Erythroblast (primary cell): ENCODE measurements at places on chromosomes 1 and 21.

DNA sequence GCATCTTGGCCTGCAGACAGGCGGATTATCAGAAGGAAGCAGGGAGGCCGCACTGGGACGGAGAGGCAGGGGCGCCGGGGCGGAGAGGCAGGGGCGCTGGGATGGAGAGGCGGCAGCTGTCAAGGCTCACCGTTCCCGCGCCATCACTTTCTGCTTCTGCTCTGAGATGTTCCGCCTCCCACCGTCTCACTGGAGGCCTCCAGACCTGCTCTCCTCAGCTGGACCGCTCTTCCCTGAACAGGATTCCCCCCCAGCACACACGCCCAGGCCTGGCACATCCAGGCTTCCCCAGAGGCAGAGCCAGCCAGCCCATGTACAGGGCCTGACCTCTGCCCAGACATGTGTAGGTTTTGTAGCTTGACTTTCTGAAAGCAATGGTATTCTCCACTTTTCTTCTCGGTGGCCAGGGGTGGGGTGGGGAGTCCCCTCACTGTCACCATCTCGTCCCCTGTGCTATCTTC, 84.1 kb downstream of the RIPK4 start:
- DNase-seq: no peak

DNA sequence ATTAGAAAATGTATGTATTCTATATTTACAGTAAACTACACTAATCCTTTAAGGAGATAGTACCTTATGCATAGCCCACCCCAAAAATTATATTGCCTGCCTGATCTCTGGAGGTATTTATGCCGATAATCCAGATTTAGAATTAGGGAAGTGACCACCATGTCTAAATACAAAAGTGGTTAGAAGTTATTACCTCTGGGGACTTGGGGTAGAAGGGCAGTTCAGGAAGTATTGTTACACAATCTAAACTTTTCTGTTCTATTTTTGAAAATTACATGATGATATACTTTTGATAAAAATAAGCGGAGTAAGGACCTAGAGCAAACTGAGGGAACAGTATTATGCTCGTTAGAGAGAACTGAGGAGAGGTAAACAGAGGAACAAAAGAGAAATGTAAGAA, 90.5 kb upstream of the ZP4 start:
- DNase-seq: no peak

- DNase-seq: no peak
Observed at GRCh38 chr1:32263744-32264143, 12.7 kb downstream of the LCK start.

GRCh38 chr1:227415115-227415790, 97.0 kb upstream of the CDC42BPA start:
- DNase-seq: no peak

- no peak for DNase-seq
Observed at GRCh38 chr1:94974824-94975223, 47.9 kb upstream of the CNN3 start.

GRCh38 chr1:40929155-40929554, 50.3 kb upstream of the CTPS1 start:
- no peak for DNase-seq

DNA sequence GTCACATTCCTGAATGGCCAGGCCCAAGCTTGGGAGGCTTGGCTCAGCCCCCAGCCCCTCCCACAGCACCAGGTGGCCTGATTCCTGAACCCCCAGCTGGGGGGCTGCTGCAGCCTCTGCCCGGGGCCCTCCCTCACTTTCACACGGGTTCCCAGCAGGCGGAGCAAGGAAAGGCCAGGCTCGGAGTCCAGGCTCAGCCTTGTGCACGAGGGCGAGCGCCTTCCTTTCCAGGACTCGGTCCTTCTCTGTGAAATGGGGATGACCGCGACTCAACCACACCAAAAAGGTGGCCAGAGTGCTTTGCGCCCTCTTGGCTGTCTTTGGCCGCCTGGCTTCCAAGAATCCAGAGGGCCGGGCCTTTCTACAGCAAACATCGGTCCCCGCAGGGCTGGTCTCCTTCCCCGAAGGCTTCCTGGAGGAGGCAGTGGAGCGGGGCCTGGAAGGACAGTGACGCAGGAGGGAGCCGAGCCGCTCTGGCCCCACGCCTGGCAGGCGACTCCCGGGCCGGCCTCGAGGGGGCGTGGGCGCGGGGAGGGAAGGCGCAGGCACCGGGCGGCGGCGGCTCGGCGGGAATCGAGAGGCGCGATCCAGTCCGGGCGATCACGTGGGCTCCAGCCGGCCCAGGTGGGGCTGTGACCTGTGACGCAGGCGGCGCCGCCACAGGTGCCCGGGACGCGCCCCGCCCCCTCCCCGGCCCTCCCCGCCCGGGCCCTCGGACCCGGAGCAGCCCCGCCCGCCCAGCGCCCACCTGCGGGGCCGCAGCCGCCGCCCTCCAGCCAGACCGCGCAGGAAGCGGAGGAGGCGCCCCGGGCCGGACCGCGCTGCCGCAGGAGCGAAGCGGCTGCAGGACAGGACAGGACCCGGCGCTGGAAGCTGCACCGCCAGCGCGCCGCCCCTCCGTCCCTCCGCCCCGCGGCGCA, at the start of gene ARHGEF16:
TSS of gene ARHGEF16 (plus strand) at position 775 of the 920 bp plus-strand sequence. CDS start 8,420 bp downstream, outside the sequence.
- DNase-seq: peak; percentile 28

- no peak for DNase-seq
Observed at GRCh38 chr1:30460661-30461060, 262.7 kb downstream of the MATN1 start.

DNA sequence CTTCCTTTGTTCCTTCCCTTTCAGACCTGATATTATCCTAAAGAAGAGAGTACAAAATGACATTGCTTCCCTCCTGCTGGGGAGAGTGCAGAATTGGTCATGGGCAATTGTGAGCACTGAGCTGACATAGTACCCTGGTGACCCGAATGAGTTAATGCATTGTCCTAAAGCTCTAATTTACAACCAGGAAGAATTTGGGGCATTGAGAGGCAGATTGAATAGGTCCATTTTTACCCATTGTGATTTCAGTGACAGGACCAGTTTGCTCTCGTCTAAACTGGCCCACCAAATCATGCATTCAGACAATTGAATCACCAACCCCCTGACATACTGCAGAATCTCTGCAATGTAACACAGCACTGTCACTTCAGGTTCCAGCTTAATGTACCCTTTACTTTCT, 497.4 kb downstream of the DPYD start:
- no peak for DNase-seq

GRCh38 chr1:116310180-116310579, 62.9 kb upstream of the ATP1A1 start:
- no peak for DNase-seq

DNA sequence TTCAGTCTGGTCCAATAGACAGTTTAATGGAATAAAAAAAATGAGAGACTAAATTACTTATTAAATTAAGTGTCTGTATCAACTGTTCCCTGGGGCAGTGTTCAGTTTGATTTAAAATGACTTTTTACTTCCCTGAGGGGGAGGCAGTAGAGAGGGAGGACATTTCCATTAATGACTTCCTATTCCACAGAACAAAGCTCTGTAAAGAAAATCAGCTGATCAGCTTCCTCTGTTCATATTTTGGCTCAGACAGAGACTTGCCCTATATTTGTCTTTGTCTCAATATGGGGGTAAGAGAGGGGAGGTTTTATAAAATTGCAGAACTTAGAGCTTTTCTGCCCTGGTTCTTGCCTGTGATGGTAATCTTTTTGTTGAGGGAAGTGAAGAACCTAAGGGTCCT, 8.4 kb downstream of the CFAP126 start:
- DNase-seq: no peak

DNA sequence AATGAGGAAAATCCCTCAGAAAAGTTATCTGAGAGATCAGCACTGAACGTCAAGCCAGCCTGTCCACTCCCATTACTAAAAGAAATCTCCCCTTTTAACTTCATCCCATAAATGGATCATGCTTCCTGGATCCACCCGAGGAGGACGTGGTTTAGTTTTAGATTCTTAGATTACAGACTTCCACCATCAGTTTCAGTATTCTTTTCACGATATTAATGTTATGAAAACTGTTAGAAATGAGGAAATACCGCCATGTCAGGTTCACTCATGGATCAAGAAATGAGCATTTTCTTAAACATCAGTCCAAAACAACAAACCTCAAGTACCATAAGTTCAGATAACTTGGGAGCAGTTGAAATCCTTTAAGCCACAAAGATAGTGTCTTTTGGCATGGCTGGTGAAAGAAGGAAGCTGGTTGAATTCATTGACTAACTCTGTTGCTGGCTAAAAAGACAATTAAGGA, 49.8 kb downstream of the NFIA start:
- DNase-seq: no peak

DNA sequence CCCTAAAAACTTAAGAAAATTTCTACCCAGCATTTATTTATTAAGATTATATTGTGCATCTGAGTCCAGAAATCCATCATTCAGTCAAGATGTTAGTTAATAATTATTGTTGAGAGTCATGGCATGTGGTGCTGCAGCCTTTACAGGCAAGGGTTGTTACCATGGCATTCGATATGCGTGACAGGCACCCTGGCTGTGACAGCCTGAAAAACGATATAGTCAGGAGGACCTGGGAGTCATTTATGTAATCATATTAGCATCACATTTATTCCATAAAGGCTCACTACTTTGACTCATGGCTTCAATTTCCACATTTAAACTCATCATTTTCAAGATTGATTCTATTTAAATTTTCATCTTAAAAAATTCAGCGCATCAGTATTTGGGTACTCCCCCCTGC, 68.0 kb downstream of the CACHD1 start:
- no peak for DNase-seq

DNA sequence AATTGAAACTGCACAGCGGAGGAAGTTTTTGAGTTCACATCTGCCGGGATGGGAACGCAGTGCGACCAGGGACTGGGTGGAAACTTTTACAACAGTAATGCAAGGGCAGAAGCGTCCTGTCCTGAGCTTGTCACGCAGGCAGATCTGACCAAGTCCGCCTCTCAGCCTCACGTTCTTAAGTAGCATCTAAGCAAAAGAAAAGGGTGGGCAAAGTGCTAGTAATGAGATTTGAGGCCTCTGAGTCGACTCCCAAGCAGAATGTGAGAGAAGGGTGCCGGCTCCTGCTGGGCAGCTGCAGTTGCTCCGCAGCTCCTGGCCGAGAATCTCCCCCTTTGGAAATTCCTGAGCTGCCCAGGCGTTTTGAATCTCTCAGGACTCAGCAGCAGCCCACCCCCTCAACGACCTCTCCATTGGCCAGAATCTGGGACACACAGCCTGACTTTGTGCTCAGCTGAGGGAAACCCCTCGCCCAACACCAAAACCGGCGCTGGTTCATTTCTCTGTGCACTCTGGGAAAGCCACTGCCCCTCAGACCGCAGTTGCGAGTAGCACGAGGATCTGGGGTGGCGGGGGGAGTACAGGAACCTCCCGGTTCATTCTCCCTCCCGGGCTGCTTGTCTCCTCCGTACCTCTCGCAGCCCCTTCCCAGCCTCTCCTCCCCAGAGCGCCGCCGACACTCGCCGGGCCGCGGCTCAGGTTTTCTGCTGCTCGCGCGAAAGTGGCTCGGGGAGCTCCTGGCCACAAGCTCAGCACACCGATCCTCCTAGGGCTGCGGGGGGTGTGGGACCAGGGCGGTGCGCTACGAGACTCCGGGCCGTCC, 913 bp upstream of the S1PR1 start:
- DNase-seq: peak; percentile 16

- DNase-seq: no peak
Observed at GRCh38 chr1:223031733-223032601, 111.1 kb downstream of the TLR5 start.

DNA sequence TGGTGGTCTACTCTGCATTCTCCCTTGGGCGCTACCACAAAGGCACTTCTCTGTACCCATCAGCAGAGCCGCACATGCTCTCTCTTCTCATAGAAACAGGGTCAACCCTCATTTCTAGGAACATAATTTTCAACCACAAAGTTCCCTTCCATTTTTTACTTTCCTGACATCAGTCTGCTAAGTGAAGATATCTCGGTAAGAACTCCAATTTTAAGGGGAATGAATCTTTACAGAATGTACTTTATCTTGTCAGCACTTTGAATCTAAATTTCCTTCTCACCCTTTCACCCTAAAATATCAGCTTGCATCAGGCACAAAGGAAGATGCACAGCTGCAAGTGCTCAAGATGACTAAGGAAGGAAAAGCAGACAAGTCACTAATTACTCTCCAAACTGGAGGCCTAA, 545.9 kb downstream of the SMYD3 start:
- no peak for DNase-seq
